H1 (cell line): ENCODE measurements at places on chromosomes 16 and 17.

GRCh38 chr16:70252355-70252988, 732 bp upstream of the EXOSC6 start:
- peak; percentile 79 for DNase-seq

GRCh38 chr16:72282362-72282761, 110.4 kb upstream of the PMFBP1 start:
- no peak for DNase-seq

GRCh38 chr17:59688496-59688895, 18.7 kb downstream of the PTRH2 start:
- DNase-seq = no peak

- DNase-seq = no peak
Measured at GRCh38 chr16:1030473-1030901, 42.1 kb upstream of the SSTR5 start.

- DNase-seq = no peak
Measured at GRCh38 chr16:9534759-9535158, 443.3 kb downstream of the HAPSTR1 start.

- no peak for DNase-seq
Measured at GRCh38 chr16:79480056-79480455, 120.5 kb downstream of the MAF start.

GRCh38 chr17:33976831-33977230, 278.3 kb upstream of the CCL2 start:
- DNase-seq = no peak

GRCh38 chr17:75019146-75019545, 6.7 kb downstream of the MRPL58 start:
- no peak for DNase-seq

- DNase-seq = no peak
Measured at GRCh38 chr16:17770104-17770503, 299.3 kb upstream of the XYLT1 start.

GRCh38 chr16:23967775-23968174, 132.0 kb downstream of the PRKCB start:
- DNase-seq = no peak

DNA sequence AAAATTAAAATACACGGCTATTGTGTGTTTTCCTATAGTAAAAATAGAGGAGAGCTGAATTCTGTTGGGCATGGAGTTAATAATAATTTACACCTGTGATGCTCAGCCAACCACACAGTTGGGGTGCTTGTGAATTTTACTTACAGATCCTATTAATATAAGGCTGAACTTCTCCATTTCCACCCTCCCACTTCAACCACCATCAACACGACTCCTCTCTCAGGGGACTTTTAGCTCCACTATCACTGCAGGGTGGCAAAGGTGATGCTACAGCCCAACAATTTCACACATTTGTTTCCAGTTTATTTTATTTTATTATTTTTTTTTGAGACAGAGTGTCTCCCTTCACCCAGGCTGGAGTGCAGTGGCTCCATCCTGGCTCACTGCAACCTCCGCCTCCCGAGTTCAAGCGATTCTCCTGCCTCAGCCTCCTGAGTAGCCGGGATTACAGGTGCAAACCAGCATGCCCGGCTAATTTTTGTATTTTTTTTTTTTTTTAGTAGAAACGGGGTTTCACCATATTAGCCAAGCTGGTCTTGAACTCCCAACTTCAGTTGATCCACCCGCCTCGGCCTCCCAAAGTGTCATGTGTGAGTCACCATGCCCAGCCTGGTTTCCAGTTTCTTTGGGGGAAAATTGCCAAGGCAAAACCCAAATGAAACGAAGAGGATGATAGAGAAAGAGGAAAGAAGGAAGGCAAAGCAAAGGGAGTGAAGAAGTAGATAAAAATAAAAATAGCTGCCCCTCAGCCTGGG, 57.9 kb downstream of the GNA13 start:
- no peak for DNase-seq

- DNase-seq = no peak
Measured at GRCh38 chr16:22098405-22099255, 6.3 kb downstream of the VWA3A start.

DNA sequence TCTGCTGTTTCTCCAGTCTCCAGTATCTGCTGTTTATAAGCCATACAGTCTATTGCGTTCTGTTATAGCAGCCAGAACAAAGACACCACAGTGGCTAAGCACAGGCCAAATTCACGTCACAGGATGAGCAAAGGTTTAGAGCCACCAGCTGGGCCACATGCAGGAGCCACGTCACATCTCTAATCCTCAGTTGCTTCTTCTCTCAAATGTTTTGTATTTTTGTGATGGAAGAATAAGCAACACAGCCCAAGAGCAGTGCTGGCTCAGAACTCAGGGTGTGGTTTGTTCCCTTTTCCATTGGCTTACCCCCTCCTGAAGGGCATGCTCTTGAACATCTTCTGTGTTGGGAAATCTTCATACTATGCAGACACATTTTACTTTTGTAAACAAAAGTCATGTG, 309.4 kb upstream of the CDH5 start:
- DNase-seq = no peak

- DNase-seq = peak; percentile 23
Measured at GRCh38 chr17:80859002-80859941, 132.4 kb upstream of the CHMP6 start.

GRCh38 chr17:81564778-81565177, 12.6 kb upstream of the FAAP100 start:
- no peak for DNase-seq

- no peak for DNase-seq
Measured at GRCh38 chr17:55735731-55736405, 13.2 kb upstream of the TMEM100 start.

DNA sequence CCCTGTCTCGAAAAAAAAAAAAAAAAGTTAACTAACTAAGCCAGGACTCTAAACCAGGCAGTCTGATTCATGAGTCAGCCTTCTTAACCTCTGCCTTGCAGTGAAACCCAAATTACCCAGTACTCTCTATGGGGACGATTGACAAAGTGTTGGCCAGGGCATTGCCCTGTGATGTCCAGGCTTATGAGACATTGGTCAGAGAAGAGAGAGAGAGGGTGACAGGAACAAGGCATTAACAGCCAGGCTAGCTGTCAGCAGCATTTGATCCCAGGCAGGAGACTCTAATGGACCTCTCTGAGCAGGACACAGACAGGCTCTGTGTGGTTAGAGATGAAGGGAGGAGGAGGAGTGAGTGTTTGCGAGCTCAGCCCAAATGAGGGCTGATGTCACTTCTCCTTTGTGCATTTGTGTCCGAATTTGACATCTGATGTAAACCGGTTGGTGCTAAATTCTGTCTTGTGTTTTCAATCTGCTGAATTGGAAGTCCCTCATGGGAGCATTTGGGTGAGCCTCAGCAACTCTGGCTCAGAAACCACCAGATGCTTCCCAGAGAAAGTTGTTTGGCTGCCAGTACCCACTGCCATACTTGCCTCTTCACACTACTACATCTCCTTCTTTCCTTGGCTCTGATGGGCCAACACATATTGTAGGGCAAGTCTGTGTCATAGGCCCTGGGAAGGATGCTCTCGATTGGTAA, 4.3 kb upstream of the MYL4 start:
- DNase-seq = no peak

DNA sequence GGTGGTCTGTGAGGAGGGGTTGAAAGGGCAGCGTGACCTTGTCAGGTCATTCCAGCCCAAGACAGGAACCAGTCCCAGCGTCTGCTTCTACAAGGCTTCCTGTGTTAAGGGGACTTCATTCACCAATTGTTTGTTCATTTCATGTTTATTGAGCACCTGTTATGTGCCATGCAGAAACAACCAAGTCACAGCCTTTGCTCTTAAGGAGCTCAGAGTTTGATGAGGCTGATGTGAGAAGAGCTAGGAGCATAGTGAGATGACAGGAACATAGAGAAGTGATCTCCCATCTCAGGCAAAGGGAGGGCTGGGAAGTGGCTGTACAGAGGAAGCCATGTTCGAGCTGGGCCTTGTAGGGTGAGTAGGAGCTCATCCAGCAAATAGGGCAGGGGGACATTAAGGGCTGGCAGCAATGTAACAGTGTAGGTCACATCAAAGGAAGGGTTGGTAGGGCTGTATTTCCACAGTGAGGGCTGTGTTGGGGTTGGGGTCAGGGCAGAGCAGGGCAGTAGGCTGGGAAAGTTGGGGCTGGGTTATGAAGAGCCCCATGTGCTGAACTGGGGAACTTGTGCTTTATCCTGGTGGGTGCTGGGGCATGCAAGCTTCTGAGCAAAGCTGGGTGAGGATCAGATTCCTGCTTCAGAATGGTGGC, 79.8 kb downstream of the ARHGAP23 start:
- no peak for DNase-seq
